ENCODE measurements at places on chromosomes 4 and X.
A peak's percentile ranks its signal among the peaks of the same experiment; 100 is the strongest.

- no peak for DNase-seq
Observed at GRCh38 chrX:24702362-24703184, 8.9 kb downstream of the POLA1 start.

DNA sequence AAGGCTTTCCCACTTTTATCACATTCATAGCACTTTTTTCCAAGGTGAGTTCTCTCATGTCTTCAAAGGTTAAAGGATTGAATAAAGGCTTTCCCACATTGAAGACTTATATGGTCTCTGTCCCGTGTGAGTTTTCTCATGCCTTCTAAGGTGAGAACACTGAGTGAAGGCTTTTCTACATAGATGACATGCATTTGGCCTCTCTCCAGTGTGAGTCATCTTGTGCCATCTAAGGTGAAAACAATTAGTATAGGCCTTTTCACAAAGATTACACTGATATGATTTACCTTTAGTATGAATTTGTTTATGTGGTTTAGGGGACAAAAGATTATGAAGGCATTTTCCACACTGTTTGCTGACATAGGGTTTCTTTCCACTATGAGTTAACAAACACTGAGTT, 21.2 kb downstream of the USP17L30 start:
- no peak for DNase-seq

GRCh38 chr4:8229331-8229975, 30.4 kb downstream of the SH3TC1 start:
- no peak for DNase-seq

GRCh38 chrX:20063716-20064351, 52.9 kb downstream of the MAP7D2 start:
- no peak for DNase-seq

GRCh38 chr4:149322203-149322602, 493.4 kb downstream of the IQCM start:
- no peak for DNase-seq

GRCh38 chr4:144645631-144646522, at the start of gene HHIP:
TSS of gene HHIP (plus strand) at chr4:144646156. CDS start at chr4:144646676, 520 bp downstream.
- peak; percentile 54 for DNase-seq

DNA sequence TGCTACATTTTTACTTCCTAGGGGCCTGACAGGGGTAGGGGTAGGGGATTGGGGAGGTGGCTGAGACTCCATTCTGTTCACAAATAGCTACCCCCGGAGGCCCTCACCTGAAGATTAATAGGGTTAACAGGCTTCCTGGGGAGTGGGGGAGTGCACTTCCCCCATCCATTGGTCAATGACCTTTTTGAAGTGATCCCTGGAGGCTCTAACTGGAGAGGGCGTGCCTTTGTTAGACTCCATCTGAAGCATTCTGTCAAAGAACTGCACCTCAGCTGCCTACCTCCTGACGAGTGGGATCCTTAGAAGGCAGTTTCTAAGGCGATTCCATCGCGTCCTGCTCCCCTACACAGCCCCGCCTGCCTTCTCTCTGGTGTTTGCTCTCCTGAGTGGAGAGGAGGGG, 10.0 kb upstream of the MTM1 start:
- no peak for DNase-seq

- DNase-seq: no peak
Observed at GRCh38 chrX:47633689-47634590, 4.2 kb upstream of the CFP start.

- DNase-seq: no peak
Observed at GRCh38 chrX:117633277-117633676, 483.3 kb downstream of the KLHL13 start.

- DNase-seq: no peak
Observed at GRCh38 chr4:109302361-109303139, at the start of gene COL25A1. TSS of gene COL25A1 (minus strand) at chr4:109302658.

DNA sequence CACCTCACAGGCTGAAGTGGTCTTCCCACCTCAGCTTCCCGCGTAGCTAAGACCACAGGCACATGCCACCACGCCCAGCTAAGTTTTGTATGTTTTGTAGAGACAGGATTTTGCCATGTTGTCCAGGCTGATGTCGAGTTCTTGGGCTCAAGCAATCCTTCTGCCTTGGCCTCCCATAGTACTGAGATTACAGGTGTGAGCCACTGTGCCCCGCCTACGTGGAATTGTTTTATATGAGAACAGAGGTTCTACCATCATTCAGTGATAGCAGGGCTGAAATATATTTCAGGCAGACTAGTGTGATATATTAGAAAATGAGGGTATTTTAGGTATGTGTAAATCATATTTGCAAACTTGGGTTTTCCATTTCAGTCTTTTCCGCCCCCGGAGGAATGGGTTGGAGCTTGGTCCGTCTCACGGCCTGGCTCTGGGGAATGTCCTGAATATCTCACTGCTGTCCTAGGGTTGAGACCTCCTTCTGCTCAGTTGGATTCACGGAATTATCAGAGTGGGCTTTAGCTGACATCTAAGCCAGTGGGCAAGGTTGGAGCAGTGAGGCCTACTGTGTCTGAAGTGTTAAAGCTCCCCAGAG, 19.9 kb downstream of the NSD2 start:
- no peak for DNase-seq

DNA sequence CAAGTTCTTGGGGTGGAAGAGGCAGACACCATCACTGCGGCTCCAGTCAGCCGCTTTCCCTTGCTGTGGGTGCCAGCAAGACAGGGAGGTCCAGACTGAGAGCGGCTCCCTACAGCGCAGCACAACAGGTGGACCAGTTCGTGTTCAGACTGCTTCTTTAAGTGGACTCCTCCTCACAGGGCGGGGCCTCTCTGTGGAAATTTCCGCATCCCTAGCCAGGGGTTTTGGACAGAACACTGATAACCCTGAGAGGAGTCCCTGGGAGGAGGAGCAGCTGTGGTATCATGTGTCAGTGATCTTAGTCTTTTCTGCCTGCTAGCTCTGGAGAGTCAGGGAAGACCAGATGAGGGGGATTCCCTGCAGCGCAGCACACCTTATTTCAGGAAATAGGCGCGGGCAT, 48.5 kb downstream of the MAGEC2 start:
- no peak for DNase-seq

DNA sequence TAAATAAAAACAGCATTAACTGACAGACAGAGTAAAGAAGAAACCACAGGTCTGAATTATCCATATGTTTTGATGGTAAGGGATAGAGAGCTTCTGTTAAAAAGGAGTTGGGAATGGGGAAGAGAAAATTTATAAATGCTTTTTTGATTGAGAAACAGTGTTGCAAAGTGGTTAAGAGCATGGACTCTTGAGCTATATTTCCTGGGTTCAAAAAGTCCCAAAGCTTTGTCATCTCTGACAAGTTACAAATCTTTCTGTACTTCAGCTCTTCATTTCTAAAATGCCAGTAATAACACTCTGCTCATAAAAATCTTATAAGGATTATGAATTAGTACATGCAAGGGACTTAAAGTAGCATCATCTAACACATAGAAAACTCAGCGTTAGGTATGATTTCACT, 62.2 kb downstream of the N4BP2 start:
- no peak for DNase-seq

DNA sequence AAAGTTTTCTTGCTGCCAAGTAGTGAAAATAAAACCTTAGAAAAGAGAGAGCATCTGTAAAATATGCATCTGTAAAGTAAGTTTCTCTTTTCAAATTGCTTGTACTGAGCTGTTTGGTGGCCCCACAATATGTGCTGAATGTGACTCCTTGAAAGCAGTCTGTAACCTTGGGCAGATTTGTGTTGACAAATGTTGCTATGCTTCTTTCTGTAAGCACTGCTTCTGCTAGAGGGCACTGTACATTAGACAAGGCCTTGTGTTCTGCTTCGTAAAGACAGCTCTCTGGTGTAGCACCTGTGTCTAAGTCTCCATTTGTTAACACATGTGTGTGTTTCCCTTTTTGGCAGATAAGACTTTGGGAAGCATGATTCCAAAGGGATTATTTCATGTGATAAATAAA, 56.6 kb upstream of the NRK start:
- no peak for DNase-seq
